ENCODE measurements at places on chromosomes 1 and 21.

DNA sequence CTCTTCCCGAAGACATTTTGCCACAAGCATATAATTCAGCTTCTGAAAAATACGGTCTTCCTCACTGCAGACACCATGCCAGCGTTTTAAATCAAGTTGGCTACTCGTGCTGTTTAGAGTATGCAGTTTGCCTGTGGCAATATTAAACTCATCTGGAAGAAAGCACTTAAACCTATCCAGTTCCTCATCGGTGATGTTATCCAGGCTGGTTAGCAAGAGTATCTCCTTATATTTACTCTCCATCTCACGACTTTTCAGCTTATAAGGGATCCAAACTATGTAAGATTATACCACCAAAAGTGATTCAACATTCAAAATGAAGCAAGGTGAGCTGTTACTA lies 9.7 kb upstream of the IFI16 start:
- no peak for DNase-seq

DNA sequence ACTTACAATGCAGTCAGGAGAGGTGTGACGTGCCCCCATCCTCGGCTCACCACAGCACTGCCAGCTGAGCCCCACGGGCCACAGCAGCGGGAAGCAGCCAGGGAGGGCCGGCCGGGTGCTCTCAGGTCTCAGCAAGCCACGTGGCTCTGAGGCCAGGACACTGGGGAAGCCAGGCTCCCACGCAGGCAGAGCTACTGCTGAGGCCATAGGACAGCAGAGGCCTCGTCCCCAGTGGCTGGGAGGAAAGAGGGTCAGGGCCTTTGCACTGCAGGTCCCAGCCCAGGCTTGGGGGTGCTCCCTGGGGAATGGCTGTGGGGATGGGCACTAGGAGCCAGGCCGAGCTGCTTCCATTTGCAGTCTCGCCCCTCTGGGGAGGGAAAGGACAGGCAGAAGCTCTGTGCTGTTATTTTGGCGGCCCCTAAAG lies 5.8 kb downstream of the LRRC47 start:
- no peak for DNase-seq

GRCh38 chr1:60273185-60273584 lies 199.6 kb upstream of the C1orf87 start:
- no peak for DNase-seq

- peak; percentile 7 for DNase-seq
Observed at GRCh38 chr1:16631248-16632043, 18.1 kb upstream of the NBPF1 start.

GRCh38 chr21:42474043-42474831 lies 21.8 kb downstream of the RSPH1 start:
- no peak for DNase-seq

DNA sequence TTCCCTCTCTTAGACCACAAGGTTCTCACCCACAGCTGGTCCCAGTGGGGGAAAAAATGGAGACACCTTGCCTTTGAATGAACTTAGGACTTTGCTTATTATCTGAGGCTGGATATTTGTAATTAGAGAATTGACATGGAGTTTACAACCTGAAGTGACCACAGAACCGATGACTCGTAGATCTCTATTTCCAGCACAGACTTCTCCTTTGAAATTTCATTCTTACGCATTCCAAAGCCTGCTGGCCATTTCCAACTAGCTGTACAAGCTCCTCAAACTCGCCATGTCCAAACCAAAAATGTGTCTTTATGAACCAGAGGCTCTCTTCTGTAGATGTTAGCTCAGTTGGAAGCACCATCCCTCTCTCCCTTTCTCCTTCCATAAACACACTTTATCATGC lies 12.0 kb downstream of the RAB7B start:
- DNase-seq, result no peak

- DNase-seq, result peak; percentile 5
Observed at GRCh38 chr1:227317523-227318015, 723 bp downstream of the CDC42BPA start.

GRCh38 chr1:160346463-160346862 lies 3.3 kb downstream of the NCSTN start:
- DNase-seq, result no peak

DNA sequence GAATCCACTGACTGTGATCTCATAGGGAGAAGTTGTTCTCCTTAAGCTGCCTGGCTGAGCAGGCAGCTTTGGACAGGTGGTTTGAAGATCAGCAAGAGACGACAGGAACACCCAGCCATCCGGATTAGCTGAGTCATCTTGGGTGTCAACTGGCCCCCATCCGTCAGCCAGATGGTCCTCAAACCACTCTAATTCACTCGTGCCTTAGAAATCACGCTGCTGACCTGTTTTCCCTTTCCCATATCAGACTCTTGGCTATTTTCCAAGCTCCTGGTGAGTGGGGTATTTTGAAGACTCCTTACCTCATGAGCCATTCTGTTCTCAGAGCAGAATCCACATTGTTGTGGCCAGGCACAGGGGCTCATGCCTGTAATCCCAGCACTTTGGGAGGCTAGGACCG lies 149.1 kb upstream of the L1TD1 start:
- no peak for DNase-seq

- DNase-seq, result peak; percentile 18
Observed at GRCh38 chr1:150186789-150187559, 37.3 kb downstream of the PLEKHO1 start.

- DNase-seq, result no peak
Observed at GRCh38 chr1:77900687-77901293, 12.4 kb downstream of the NEXN start.

GRCh38 chr21:31416465-31416864 lies 72.4 kb upstream of the TIAM1 start:
- no peak for DNase-seq

DNA sequence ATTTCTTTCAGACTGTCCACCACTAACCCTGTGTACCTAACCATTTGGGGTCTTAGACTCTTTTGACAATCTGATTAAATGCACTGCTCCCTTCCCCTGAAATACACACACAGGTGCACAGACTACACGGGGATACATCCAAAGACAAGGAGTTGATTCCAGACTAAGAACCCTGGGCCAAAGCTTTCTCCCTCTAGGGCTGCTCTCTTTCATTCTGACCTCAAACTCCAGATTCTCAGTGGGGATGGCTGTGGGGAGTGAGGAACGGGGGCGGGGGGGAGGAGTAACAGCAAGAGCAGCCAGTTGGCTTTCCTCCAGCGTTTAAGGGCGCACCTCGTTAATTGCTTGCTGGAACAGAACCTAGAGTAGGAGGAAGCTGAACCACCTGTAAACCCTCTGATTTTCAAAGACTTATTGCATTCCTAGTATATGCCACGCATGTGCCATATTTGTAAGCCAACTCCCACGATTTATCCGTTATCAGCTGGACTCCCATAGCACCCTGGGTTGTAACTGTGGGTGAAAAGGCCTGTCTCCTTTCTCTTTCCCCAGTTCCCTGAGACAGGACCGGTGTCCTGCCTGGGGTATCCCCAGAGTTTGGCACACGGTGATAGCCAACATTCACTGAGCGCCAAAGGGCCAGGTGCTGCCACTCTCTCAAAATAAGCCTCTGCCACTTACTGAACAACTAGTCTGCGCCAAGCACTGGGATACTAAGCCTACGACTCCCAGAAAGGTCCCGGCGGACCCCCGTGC lies 920 bp downstream of the MTHFR start:
- DNase-seq, result peak; percentile 50

DNA sequence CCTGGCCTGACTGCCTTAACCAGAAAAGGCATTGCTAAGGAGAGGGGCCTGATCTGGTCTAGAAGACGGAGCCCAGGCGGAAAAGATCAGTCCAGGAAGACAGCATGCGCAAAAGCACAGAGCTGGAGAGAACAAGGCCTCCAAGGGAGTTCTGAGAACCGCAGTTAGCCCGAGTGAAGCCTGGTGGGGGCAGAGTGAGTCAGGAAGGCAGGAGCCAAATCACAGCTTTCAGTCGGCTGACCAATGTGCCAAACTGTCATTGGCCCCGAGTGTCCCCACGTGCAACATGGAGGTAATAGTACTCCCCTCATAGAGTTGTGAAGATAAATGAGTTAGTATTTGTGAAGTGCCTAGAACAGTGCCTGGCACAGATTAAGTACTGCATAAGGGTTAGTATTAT lies 1.2 kb upstream of the TSPAN2 start:
- no peak for DNase-seq

GRCh38 chr1:170010443-170010842 lies 64.1 kb downstream of the KIFAP3 start:
- DNase-seq, result peak; percentile 10

- DNase-seq, result no peak
Observed at GRCh38 chr1:26529405-26529654, 231 bp upstream of the RPS6KA1 start.

- DNase-seq, result no peak
Observed at GRCh38 chr1:95311762-95312161, 77.8 kb downstream of the RWDD3 start.

DNA sequence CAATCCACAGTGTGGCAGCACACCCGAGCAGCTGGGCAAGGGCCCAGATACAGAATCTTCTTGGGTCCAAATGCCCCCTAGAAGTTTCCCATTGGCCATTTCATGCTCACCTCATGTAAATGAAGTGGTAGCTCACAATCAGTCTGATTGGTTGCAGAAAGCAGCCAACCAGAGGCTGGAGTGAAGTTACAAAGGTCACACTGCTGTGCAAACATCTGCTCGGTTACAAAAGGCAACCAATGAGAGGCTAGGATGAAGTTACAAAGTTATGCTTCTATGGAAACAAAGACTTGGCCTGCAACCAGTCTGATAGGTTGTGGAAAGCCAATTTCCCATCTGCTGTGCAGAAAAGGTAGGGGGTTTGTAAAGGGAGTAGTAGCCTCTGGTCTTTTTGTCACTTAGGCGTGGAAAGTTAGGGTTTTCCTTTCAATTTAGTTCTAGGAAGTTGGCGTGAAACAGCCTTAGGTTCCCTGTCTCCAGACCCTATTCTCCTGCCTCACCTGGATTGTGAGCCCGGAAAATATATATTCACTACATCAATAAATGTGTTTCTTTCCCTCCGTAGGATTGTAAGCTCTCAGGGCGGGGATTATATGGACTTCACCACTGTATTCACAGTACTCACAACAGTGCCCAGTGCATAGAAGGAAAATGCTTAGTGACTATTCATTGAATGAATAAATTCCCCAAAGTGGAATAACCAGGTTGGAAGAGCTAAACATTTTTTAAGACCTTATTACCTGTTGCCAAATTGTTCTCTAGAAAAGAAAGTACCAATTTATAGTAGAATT lies 91.9 kb downstream of the URB2 start:
- no peak for DNase-seq

DNA sequence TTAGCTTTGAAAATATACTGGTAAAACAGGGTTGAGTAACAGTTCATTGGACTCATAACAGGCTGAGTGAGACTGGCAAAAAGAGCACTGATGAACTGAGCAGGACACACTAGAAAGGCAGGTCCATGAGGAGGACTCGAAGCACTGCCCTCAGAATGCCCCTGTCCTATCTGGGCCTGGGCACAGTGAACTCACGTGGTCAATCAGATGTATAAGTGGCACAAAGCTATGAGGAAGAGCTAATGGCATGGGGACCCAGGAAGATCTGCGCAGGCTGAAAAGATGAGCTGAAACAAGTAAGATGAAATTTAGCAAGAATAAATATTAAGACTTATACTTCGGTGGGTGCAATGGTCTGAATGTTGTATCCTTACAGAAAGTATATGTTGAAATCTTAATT lies 9.2 kb upstream of the RGS7 start:
- DNase-seq, result no peak

DNA sequence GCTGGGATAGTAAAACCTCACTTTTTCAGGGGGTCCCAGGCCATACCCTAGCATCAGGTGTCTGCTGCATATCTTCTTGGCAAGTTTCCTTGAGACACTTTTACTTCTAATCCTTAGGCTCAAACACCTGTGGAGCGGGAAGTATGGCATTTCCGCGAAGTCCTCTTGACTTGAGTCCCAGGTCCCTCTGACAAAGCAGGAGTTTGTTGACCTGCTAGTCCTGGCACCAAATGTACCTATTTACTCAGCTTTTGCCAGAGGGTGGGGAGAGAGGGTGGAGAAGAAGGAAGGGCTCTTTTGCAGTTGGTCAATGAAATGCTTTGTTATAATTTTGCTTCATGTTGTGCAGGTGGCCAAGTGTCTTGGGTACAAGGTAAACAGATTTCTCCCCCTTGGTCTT lies 59.7 kb downstream of the CLIC6 start:
- no peak for DNase-seq

GRCh38 chr21:38469642-38470041 lies 28.6 kb downstream of the ERG start:
- DNase-seq, result no peak

All from activated CD4-positive, alpha-beta T cell treated with anti-CD3 and anti-CD28 coated beads for 48 hours (primary cell).